ENCODE measurements at places on chromosomes 5 and 9.
A peak's percentile ranks its signal among the peaks of the same experiment; 100 is the strongest.

GRCh38 chr5:1319436-1320256, 24.8 kb upstream of the TERT start:
- DNase-seq, result no peak

GRCh38 chr5:68257210-68257609, 41.7 kb downstream of the PIK3R1 start:
- no peak for DNase-seq

GRCh38 chr5:151086905-151087360, 6.1 kb upstream of the TNIP1 start:
- no peak for DNase-seq

- no peak for DNase-seq
These were observed 254.8 kb upstream of the PANK3 start for GRCh38 chr5:168833936-168834335.

GRCh38 chr5:141485321-141486055, 658 bp downstream of the PCDHGC4 start:
- DNase-seq, result no peak

GRCh38 chr9:90914868-90915483, 113.4 kb downstream of the SYK start:
- peak; percentile 79 for DNase-seq

DNA sequence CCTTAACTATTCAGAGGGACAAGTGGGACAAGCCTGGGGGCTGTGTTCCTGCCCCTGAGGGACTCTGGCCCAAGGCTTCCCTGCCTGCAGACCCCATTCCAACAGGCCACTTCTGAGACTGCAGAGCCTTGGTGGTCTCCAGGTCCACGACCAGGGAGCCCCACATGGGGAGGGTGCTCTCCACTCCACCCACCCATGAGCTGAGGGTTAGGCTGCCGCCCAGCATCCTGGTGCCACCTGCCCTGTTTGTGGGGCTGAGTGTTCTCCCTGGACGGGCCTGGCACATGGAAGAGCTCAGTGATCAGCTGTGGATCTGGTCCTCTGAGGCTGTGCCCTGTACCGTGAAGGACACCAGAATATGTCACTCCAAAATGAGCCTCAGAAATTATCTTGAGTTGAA, 2.5 kb upstream of the ABO start:
- DNase-seq, result no peak

DNA sequence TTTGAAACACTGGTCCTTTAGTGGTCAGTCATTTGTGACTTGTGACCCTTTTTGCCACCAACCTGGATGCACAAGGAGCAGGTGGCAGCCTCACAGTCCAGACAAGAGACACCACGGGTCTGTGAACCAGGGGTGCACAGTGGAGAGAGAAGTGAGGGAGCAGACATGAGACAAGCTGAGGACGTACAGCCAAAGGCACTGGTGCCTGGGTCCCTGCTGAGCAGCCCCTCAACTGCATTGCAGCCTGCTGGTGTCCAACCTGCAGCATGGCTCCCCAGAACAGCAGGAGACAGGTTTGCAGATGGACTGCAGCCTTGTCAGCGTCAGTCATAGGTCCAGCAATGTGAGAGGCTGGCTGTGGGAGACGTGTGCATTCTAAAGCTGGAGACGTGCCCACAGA, 124.2 kb upstream of the FSTL4 start:
- DNase-seq, result no peak

- no peak for DNase-seq
These were observed 14.2 kb downstream of the MAML1 start for GRCh38 chr5:179746872-179747271.

DNA sequence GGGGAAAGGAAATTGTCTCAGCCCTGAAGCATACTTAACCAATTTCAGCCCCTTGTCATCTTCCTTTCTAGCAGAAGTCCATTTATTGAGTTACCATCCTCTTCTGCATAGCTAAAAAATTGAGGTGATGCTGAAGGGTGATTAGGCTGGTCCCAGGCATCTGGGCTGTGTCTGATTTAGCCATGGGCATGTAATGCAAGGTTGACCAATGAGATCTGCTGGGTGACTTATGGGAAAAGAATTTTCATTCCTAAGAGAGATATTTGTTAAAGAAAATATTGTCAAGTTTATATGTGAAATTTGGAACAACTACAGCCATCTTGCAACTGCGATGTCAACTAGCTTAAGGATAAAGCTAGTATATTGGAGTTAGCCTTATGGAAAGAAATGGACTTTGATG, 5.1 kb downstream of the ITGA2 start:
- DNase-seq, result no peak

DNA sequence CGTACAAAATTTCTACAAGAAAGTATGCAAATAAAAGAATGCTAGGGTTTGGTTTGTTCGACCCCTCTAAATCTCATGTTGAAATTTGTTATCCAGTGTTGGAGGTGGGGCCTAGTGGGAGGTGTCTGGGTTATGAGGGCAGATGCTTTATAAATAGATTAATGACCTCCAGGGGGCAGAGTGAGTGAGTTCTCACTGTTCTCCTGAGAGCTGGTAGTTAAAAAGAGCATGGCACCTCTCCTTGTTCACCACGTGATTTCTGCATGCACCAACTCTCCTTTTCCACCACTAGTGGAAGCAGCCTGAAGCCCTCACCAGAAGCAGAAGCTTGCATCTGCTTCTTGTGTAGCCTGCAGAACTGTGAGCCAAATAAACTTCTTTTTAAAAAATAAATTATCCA, 50.4 kb upstream of the FAM170A start:
- DNase-seq, result peak; percentile 73

GRCh38 chr5:143251190-143251589, 152.3 kb downstream of the NR3C1 start:
- DNase-seq, result no peak

- DNase-seq, result no peak
These were observed 296.6 kb downstream of the MED10 start for GRCh38 chr5:6081727-6082210.

- no peak for DNase-seq
These were observed 20.8 kb downstream of the FGD3 start for GRCh38 chr9:92968081-92968480.
